ENCODE measurements at places on chromosomes 2 and 18.

DNA sequence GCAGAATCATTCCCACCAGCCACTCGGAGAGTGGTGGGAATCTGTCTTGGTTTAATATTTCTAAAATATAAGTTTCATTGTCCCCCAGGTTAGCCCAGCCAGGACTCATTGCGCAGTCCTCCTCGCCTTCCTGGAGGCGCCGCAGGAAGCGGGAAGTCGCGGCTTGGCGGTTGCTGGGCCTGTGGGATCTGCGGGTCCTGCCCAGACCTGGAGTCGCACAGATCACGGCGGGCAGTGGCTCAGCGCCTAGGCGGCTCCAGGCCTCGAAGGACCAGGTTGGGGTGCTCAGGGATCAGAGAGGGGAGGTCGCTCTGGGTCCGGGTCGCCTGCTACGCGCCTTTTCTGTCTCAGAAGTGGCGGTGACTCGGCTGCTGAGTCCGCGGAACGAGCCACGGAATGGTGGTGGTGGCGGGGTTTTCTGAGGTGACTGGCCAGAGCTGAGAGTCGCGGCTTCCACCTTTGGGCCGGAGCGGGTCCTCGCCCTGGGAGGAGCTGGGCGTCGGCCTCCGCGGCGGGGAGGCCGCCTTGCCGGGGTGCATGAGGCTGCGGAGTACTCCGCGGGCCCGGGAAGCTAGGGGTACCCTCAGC lies 2.6 kb downstream of the HOXD3 start:
- no peak for DNase-seq

DNA sequence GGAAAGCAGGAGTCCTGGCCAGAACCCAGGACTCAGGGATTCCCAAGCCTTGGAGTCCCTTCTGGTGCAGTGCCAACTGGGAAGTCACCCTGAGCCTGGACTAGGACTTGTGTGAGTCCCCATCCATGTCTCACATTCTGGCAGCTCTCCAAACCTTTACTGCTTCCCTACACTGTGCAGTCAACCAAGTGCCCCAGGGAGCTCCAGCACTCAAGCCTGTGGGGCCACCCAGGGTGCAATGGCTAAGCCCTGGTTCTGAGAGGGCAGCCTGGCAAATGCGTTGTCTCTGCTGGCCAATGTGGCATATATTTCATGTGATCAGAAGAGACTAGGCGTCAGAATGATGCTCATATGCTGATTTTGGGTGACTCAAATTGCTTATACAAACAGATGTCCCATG lies 223.4 kb downstream of the SP3 start:
- no peak for DNase-seq

DNA sequence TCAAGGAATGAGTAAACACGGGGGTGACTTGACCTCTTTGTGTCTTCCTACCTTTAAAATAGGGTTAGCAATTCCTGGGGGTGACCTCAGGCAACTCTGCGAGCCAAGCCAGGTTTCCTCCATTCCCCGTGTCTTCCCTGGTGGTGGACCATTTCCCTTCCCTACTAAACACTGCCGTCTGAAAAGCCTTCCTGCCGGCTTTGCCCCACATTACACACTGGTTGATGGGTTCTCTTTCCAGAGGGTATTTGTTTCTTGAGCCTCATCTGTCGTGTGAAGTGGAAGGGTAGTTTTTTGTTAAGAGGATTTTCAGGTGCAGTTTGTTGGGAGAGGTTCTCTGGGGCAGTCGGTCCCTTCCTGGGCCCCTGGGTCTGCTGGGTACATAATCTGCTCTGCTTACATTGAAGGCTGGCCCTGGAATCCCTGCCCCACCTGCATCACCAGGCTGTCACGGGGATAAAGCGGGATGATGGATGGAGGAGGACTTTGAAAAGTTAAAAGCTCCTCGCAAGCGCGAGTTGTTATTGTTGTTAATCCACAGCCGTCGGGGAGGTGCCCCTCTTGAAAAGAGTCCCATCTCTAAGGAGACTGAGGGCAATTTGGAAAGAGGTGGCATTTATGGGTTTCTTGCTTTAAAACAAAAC lies 175.4 kb upstream of the SPRED2 start:
- no peak for DNase-seq

GRCh38 chr2:96353032-96353561 lies 17.5 kb downstream of the NCAPH start:
- DNase-seq = no peak
